CD4-positive, alpha-beta T cell treated with Interleukin-15 for 4 hours (primary cell): ENCODE measurements at places on chromosomes 6 and 20.

DNA sequence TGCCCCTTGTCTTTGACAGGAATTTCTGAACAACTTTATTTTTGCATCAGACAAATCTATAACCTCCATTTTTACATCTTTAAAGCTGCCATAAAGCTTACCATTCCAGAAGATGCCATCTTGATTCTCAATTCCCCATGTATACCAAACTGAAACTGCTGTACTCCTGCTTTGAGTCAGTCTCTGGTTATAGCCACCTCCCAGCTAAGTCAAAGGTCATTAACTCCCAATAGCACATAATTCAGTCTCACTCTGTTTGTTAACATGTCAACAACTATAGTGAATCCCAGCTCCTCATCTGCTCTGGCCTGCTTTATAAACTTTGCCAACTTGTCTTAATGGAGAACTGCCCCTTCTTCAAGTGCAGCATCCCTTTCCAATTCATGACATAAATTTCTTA, 343.6 kb downstream of the FRK start:
- DNase-seq = no peak

GRCh38 chr6:37008484-37009465, 3.3 kb downstream of the FGD2 start:
- no peak for DNase-seq

GRCh38 chr20:24537210-24537609, 67.8 kb downstream of the SYNDIG1 start:
- DNase-seq = no peak

GRCh38 chr6:152166897-152167296, 359.4 kb downstream of the ESR1 start:
- no peak for DNase-seq

- DNase-seq = peak; percentile 41
Measured at GRCh38 chr6:139030228-139030963, 1.9 kb downstream of the ABRACL start.

DNA sequence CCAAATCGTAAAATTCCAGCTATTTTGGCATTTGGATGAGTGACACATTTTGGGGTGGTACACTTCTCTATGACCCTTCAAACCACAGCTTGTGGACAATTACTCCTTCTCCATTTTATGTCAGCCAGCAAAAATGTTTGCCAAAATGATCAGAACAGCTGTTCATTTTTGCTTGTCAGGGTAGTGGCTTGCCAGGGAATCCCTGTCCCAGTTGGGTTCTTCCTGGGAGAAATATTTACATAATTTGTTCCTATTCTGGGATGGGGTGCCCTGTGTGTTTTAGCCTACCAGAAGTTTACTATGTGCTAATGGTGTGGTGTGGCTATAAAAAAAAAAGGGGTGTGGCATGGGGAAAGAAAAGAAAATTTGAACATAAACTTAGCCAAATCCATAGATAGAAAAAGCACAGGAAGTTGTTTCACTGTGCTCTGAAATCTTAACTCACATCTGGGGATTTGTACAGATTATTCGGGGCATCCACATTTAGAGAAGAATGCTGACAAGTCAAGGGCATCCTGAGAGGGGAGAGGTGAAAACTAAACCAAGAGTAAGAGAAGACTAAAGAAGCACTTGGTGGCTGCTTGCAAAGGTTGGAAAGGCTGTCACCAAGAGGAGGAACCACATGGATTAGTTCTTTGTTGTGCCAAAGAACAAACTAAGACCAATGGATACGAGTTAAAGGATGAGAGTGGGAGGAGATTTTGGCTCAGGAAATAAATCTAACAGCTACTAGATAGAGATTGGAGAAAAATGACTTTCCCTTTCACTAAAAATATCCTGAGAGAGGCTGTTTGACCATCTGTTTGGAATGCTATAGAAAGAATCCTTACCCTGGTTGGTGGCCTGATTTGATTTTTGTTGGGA, 55.2 kb upstream of the RBM24 start:
- no peak for DNase-seq

- DNase-seq = no peak
Measured at GRCh38 chr6:99608059-99608885, 1.6 kb downstream of the PRDM13 start.

DNA sequence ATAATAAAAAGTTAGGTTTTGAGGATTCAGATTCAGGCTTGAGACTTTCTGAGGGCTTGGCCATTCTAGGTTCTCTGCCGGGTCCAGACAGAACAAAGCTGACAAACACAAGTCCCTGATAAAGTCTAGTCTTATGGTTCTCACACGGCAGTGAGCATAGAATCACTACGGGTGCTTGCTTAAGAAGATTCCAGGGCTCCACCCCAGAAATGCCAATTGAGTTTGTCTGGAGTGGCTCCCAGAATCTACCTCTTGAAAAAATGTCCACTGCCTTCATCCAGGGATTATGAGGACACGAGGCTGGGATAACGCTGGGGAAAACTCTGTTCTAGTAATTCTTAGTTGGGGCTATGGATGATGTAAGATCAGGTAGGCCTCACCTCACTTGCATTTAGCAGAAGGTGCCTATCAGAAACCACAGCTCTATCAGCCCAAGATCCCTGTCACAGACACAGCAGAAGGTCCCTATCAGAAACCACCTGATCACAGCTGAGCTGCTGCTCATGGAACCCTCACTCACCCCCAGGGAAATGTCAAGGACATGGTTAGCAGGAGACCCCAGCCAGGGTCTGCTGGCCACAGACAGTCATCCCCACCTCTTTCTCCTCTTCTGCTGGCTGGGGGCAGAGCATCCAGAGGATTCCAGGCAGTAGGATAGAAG, 52.3 kb downstream of the RAB44 start:
- DNase-seq = no peak

DNA sequence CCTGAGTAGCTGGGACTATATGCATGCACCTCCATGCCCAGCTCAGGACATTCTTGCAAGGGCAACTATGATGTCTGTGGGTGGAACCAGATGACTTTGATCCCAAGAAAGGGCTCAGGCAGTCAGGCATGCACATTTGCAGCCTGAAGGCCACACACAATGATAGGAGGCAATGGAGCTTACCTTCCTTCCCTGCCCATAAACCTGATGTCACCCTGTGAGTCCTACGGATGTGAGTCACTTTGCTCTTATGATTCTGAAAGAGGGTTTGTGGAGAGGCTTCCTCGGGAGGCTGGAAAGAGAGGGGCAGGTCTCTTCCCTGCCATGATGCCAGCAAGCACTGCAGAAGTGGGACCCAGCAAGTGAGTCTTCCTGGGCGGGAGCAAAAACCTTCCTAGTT, 202.4 kb downstream of the LY86 start:
- DNase-seq = no peak

- DNase-seq = no peak
Measured at GRCh38 chr6:79353226-79353625, 118.7 kb upstream of the HMGN3 start.

GRCh38 chr20:49106328-49106727, 60.2 kb downstream of the CSE1L start:
- DNase-seq = no peak

GRCh38 chr6:132456700-132457143, 55.4 kb upstream of the MOXD1 start:
- no peak for DNase-seq

DNA sequence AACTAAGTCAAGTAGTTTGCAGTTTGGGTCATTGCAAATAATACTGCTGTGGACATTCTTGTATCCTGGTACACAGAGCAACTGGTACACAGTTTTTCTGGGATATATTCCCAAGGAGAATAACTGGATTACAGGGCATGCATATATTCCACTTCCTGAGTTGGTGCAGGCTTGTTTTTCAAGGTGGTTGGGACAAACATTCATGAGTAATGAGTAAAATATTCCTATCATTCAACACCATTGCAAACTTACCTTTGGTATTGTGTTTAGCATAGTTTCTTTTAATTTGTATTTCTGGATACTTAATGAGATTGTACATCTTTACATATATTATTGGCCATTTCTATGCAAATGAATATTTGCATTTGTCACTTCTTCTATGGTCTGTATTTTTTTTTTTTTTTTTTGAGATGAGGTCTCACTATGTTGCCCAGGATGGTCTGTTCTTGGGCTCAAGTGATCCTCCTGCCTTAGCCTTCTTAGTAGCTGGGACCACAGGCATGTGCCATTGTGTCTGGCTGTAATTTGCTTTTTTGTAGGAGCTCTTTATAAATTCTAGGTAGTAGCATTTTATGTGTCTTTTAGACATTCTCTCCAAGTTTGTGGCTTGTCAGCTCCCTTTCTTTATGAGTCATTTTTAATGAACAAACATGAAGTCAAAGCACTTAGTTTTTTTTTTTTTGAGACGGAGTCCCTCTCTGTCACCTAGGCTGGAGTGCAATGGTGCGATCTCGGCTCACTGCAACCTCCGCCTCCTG, 158.7 kb downstream of the SOX4 start:
- no peak for DNase-seq

DNA sequence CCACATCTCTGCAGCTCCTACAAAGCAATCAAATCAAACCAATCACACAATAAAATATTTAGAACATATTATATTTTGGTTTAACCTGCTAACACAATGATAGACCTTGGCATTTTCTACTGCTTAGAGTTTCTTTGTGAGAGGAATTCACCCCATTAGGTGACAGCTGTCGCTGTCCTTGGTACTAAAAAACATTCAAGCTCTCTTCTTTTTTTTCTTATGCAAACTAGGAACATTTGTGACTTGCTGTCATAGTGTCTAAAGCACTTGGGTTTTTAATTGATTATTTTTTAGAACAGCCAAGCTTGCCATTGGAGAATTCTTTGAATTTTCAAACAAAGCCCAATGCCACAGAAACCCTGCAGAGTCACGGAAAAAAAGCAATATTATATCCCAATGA, 46.4 kb downstream of the CNR1 start:
- DNase-seq = no peak

DNA sequence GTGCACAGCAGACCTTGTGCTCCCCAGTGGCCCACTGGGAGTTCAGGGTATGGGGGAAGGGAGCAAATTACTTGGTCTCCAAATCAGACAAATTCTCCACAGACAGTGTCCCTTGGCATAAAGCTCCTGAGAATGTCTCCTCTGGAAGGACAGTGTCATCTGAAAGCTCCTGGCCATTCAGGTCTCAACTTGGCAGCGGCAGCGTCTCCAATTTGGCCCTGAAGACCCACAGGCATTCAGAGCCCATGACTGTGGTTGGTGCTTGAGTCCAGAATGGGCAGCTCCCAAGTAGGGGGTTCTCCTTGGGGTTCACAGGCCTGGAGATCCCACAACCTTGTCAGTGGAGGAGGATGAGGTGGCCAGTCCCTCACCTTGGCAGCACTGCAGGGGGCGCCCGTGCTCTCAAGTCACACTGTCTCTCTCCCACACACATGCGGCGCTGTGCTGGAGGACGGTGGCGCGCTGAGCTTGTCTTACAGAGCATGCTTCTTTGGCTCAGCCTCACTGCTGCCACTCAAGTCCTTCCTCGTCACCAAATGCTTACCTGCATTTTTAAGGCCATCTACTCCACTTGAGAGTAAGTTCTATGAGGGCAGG, 20.7 kb downstream of the DYNLRB1 start:
- DNase-seq = peak; percentile 41

- DNase-seq = no peak
Measured at GRCh38 chr6:41634657-41635056, 3.6 kb upstream of the MDFI start.

GRCh38 chr20:53914091-53914780, 156.2 kb downstream of the BCAS1 start:
- DNase-seq = no peak

DNA sequence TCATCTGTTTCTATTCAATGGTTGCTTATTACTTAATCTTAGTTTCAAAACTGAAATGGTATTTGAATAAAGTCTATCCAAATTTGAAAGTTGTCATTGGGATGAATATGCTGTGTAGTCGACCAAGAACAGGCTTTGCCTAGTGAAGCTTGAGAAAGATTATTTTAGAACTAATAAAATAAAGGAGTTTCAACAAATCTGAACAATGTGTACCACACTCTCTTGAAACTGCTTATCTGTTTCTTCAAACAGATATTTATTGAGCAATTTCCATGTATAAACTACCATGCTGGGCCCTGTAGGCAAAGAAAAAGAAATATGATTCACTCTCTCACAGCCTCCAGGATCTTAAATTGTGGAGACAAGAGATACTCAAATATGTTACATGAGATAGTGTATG, 174.4 kb downstream of the OGFRL1 start:
- DNase-seq = no peak

GRCh38 chr6:34179106-34179720, 33.3 kb upstream of the GRM4 start:
- DNase-seq = no peak

DNA sequence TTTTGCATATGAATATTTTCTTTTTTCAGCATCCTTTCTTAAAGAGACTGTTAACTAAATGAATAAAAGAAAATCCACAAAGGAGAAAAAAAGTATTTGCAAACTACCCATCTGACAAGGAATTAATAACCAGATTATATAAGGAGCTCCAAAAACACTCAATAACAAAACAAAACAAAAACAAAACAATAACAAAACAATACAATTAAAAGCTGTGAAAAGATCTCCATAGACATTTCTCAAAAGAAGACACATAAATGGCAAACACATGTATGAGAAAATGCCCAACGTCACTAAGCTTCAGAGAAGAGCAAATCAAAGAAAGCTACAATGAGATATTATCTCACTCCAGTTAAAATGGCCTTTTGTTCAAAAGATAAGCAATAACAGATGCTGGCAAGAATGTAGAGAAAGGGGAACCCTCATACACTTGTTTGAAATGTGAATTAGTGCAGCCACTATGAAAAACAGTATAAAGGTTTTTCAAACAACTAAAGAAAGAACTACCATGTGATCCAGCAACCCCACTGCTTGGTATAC, 1310.0 kb upstream of the EYS start:
- no peak for DNase-seq

DNA sequence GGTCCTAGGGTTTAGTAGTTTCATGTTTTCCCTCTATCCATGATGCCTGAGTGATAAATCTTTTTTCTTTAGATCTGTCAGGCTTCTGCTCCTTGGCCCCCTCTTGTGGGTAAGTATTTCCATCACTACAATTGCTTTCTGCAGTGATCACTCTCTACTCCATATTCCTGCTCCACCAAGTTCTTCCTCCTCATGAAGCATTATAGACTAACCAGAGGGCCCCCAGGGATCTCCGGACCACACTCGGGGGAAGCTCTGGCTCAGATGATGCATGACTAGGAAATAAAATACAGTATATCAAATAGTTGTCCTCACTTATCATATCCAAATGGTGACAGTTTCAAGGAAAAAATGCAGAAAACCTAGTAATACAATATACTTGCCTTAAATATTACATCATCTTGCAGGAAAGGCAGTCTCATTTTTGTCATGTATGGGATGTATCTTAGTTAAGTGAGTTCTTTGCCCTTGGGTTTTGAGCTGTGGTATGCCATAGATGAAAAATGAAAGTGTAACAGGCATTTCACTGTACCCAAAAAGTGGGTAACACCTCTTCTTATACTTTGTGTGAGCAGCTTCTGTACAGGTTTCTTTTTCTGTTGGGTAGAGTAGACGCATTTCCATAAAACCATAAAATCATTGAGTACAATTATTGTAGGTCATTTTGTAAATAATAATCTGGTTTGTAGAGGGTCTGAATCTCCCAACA, 200.9 kb upstream of the EYA4 start:
- no peak for DNase-seq

GRCh38 chr6:148396411-148396810, 53.8 kb downstream of the SASH1 start:
- DNase-seq = no peak
